Heart left ventricle (tissue), 16 donors: ENCODE measurements at places on chromosomes 2 and 18. TPM values are rescaled to one million over a fixed set of nuclear protein-coding genes. Genes with fewer than 3 reads are reported as not detected.

Gene OSBPL1A
- total RNA-seq: 85.4 TPM

Gene FAM168B
- 81.9 TPM for total RNA-seq

Gene HOXD11
- total RNA-seq: not detected

Gene MPP4
- 0.25 TPM for total RNA-seq

Gene SPEG
- 97.6 TPM for total RNA-seq

Gene LYG1
- total RNA-seq: not detected

Gene EHD3
- 17.5 TPM for total RNA-seq

Gene FBXO36
- total RNA-seq: 0.95 TPM

Gene TLX2
- total RNA-seq: not detected

Gene ST6GAL2
- 0.75 TPM for total RNA-seq

GRCh38 chr2:216205486-216205885 lies 96.3 kb downstream of the XRCC5 start:
- DNase-seq: no peak

DNA sequence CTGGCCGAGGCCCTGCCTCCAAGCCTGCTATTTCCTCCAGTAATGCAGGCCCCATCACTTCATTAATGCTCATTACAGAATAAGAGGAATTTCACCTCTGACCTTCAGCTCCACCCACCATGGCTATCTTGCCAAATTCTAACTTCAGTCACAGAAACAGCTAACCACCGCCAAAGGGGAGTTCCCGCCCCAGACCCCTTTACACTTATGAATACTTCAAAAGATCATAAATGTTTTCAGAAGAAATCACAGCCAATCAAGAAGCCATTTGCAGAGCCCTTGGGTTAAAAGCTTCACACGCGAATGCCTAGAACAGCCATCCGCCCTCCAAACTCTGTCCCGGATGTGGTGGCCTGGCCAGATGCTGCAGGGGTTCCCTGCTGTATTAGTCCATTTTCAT lies 73.8 kb upstream of the TWIST2 start:
- no peak for DNase-seq

DNA sequence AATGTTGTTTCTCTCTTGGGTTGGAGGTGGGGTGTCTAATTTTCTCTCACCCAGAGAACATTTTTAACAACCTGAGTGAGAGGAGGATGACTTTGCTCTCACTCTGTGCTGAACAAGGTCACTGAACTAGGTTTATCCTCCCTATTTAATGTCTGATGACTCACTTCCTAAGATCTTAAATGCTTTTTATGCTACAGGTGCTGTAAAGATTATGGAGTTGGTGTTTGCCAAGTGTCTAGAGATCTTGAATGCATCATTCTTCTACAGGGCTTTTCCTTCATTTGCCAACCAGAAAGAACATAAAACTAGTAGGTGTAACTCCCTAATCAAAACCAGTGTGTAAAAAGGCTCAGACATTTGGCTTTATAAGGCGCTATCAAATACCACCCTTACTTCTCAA lies 350.5 kb upstream of the ETAA1 start:
- no peak for DNase-seq

GRCh38 chr2:134745023-134745422 lies 26.2 kb upstream of the TMEM163 start:
- no peak for DNase-seq

DNA sequence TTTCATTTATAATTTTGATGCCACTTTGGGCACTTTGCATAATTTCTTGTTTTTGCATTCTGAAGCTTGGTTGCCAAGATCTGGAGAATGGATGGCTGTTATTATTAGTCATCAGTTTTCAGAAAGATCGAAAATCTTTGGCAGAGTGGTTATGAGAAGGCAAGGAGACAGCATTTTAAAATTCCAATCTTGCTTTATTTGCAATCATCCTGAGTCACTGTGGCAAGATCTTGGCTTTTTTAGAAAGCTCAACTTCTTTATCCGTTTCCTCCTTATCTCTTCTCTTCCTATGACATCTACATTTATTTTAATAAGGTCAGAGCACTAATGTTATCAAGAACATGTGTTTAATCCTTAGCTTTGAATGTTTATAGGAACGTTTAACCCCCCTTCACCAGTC lies 31.1 kb upstream of the EIF2AK3 start:
- DNase-seq: no peak

GRCh38 chr2:183214680-183215079 lies 90.4 kb downstream of the NUP35 start:
- DNase-seq: no peak

GRCh38 chr2:62029910-62030309 lies 124.4 kb downstream of the COMMD1 start:
- no peak for DNase-seq

DNA sequence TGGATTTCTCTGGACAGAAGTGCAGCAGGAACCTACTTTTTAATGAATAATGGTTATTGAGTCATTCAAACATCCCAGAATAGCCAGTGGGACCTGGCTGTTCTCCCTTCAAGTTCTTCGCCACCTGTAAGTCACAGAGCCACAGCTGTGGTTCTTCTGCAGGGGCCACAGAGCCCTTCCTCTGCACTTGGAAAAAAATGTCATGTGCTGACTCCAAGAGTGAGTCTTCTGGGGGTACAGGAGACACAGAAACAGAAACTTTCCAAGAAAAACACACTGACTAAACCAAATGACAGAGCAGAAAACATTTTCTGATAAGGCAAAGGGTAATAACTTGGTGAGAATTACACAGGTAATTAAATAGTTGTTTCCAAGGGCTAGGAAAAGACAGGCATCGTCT lies 68.7 kb upstream of the FN1 start:
- no peak for DNase-seq

DNA sequence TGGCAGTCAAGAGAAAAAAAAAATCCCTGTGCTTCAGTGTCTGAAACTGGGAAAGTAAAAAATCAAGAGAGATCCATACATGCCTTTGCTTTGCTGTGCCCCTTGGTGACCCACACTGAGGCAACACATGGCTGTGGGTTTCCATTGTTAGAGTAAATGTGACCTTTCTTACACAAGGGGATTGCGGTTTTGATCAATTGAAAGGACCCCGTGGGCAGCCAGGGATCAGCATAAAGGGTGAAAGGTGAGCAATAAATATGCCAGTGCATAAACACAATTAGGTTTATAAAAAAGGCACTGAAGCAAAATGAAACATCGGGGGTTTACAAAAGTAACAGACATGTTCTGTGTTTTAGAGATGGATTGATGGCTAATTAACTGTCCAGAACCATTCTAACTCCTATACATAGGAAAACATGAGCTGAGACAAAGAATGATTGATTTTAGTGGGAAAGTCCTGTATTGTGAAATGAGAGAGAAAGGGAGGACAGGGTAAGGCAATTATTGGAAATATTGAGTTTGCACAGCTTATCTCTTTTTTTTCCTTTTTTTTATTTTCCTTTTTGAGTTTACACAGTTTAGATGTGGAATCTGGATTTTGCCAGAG lies 40.7 kb upstream of the BBS5 start:
- DNase-seq: no peak

GRCh38 chr2:38290332-38290731 lies 86.7 kb downstream of the ATL2 start:
- DNase-seq: no peak

DNA sequence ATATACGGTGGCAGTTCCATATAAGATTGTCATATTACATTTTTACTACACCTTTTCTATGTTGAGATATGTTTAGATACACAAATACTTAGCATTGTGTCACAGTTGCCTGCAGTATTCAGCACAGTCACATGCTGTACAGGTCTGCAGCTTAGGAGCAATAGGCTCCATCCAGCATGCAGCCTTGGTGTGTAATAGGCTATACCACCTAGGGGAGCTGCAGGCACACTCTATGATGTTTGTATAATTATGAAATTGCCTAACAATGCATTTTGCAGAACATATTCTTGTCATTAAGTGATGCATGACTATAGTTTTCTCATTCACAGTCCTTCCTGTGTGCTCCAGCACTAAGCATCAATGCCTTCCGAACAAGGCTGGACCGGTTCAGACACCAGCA lies 133.4 kb downstream of the NDUFA10 start:
- no peak for DNase-seq

- DNase-seq: no peak
These were observed 88.2 kb upstream of the DPP10 start for GRCh38 chr2:114354199-114354598.

DNA sequence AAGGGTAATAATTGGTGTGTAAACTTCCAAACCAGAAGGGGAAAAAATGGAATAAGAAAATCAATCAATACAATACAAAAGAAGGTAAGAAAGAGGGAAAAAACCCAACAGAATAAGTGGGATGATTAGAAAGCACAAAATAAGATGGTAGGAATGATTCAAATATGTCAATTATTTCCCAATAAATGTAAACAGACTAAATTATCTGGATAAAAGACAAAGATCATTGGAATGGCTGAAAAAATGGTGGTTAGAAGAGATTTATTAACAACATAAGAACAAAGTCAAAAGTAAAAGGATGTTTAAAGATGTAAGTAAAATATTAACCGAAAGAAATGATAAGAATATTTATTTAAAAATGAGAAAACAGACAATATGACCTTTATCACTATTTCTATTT lies 103.5 kb upstream of the YWHAQ start:
- DNase-seq: no peak

DNA sequence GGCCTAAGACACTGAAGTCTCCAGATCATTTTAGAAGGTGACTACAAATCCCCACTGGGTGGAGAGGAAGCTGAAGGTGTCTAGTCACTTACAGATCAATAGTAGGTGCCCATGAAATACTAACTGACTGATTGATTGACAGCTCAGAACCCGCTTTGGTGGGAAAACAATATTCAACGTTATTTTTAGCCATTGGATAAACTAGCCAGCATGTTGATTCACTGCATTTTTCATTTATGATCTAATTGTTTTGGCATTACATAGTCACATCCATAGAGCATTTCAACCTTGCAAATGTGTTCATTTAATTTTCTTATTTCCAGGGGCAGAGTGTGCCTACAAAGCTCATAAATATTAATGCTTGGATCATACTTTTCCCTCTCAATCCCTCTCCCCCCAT lies 162.3 kb downstream of the MREG start:
- no peak for DNase-seq

DNA sequence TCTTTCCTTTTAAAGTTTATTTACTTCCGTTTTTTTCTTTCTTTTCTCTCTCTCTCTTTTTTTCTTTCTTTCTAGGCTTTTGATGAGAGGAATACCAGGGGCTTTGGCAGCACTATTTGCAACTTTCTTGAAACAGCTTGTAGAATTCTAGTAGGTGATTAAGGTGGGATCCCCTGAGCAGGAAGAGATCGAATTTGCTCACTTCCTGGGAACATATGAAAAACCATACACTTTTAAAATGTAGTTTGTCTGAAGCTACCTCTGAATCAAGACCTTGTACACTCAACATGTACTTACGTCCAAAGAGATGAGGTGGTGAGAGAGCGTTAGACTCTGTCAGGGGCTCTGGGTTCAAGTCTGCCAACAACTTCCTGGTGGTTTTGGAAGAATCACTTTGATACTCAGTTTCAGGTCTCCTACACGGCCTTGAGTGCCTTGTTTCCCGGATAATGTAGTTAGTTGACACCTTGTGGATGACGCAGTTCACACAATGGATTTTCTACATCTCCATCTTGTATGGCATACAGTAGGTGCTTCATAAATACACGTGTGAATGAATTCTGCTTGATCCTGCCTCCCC lies 229.1 kb downstream of the MYCN start:
- no peak for DNase-seq

- peak; percentile 36 for DNase-seq
These were observed 3.1 kb downstream of the SLC5A7 start for GRCh38 chr2:107989445-107989844.

DNA sequence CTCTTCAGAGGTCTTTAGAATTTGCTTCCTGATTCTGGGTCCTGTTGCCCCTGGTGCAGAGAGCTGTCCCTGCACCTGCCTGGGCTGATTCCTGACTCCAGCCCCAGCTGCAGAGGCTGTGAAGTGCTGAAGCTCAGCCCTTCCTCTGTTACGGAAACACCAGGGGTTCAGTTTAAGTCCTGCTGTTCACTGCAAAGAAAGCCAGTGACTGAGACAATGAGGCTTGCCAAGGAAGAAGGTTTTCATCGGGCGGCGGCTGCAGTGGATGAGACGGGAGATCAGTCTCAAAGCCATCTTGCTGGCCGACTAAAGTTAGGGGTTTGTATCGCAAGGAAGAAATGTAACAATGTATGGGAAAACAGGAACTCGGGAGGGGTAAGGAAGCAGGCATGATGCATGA lies 142.4 kb upstream of the ZNF236 start:
- no peak for DNase-seq

- no peak for DNase-seq
These were observed 977.1 kb upstream of the SOX11 start for GRCh38 chr2:4715065-4715464.

DNA sequence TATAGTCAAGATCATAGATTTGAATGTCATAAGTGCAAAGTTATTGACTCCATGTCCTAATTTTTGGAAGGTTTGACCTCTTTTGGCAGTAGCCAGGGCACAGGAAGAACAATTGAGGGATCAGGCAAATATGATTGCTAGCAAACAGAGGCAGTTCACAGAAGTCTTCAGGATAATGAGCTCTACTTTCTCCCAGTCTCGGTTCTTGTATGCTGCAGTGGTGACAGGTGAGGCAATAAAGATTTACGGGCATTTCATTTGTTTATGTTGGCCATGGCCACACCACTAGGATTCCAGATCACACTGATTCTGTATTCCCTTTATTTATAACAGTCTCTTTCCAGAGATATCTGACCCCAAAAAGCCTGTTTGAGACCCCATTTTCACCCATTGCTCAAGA lies 137.5 kb downstream of the UBR3 start:
- no peak for DNase-seq
